ENCODE measurements at places on chromosomes 16 and 17.

DNA sequence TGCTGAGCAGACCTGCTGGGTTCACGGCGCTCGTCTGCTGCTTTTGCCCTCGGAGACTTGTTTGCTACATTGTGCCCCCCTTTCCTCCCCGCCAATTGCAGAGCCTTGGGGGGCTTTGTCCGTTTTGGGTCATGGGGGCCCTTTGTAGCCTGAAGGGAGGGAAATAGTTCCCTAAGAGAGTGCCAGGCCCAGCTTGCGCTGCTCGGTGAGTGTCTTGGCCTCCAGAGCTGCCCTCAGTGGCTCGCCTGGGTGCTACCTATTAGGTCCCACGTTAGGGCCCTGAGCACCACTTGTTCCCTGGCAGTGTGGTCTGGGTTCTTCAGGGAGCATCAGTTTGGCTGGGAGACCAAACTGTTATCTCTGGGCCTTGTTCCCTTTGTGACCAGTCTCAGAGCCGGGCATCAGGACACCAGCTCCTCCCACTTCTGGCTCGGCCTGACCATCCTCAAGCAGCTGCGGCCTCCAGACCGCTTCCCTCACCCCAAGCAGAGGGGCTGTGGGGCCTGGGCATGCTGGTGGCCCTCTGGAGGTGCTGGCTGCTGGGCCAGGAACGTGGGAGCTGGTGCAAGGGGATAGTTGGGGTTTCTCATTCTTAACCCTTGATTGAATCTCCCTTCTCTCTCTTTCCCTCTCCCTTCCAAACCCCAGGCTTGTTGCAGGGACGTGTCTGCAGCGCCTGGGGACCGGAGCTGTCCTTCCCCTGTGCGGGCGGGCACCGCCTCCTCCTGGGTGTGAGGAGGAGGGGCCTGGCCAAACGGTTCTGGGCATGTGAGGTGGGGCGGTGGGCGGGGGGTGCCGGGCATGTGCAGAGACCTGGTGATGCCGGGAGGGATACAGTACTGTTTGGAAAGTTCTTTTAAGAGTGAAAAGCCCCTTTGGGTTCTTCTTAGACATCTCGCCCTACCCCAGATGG, 16.0 kb upstream of the ITGB4 start:
- DNase-seq, result no peak

DNA sequence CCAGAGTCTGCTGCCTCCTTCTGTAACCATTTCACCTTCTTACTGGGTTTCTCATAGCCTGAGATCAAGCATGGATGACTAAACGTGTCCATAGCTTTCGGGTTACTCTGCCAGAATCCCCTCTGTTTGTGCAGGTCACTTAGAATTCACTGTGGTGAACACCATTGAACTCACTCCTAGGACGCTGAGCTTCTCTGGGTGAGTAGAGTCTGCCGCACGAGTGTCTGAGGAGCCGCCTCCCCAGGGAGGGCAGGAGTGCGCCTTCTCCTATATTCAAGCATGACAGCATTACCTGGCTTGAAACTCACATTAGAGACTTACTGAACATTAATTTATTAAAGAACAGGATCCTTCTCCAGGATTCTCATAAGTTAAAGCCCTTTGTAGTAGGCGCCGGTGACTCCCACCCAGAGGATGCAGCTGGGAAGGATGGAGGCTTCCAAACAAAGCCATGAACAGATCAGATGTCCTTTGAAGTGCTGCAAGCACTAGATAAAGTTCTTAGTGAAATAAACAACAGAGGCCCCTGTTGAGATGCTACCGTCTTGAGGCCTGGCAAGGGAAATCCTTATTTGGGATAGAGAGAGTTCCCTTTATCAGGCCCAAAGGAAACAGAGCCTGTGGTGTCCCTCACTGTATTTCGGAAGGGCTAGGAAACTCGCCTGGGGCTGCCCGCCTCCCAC, 144.6 kb upstream of the PLCG2 start:
- DNase-seq, result no peak

- no peak for DNase-seq
Measured at GRCh38 chr17:68776451-68776850, 175.3 kb upstream of the FAM20A start.

GRCh38 chr16:81940781-81941560, 70.3 kb downstream of the SDR42E1 start:
- no peak for DNase-seq

- DNase-seq, result no peak
Measured at GRCh38 chr17:77097631-77098180, 43.1 kb upstream of the SEC14L1 start.

- DNase-seq, result no peak
Measured at GRCh38 chr16:12871784-12872183, 29.6 kb upstream of the SHISA9 start.

GRCh38 chr16:79639576-79640311, 39.2 kb upstream of the MAF start:
- DNase-seq, result no peak

DNA sequence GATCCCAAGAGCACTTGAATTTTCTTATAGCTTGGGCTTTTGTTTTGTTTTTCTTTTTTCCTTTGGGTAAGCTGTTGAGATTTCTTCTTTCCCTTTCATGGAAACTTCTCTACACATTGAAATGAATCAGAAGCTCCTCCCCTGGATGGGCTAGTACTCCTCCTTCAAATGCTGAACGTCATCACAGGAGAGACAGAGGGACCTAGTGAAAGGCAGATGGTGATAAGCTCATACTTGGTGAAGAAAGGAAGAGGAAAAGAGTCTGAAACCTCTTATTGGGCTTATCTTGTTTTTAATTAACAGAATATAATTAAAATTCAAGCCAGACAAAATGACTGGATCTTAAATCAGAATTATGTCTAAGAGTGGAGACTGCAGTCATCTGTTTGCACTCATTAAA, 147.3 kb downstream of the SNX11 start:
- no peak for DNase-seq

- DNase-seq, result no peak
Measured at GRCh38 chr17:31598399-31598782, 206.9 kb downstream of the RAB11FIP4 start.

DNA sequence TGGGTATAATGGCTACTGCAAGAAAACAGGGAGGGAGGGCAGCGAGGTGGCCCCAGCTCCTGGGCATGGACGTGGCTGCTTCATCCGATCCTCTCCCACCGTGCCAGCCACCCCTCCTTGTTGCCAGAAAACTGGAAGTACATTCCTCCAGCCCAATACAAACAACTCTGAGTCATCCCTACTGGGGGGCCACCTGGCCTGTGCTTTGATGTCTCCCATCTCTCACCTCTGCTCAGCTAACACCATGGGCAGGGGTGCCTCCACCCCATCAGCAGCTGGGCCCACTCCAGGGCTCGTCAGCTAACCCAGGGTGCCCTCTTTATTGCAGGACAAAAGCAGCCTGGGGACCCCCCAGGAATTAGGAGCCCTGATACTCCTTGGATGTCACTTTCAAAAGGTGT, 2.0 kb downstream of the RHBDF2 start:
- DNase-seq, result no peak

DNA sequence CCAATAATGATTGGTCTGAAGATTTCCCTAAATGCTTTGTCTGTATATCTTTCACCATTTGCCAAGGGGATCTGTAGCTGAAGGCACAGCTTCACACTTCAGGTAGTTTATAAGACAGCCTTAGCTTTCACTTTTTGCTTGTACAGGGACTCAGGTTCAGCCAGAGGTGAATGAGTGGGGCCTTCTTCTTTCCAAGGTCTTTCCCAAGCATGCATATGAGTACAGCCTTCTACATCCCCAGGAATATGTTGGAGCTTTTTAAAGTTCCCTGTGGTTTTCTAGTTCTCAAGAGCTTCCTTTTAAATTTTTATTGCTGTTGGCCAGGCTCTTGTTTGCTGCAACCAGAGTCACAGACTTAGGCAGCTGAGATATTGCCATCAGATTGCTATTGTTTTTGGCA, 17.9 kb upstream of the SPDYE4 start:
- DNase-seq, result no peak

DNA sequence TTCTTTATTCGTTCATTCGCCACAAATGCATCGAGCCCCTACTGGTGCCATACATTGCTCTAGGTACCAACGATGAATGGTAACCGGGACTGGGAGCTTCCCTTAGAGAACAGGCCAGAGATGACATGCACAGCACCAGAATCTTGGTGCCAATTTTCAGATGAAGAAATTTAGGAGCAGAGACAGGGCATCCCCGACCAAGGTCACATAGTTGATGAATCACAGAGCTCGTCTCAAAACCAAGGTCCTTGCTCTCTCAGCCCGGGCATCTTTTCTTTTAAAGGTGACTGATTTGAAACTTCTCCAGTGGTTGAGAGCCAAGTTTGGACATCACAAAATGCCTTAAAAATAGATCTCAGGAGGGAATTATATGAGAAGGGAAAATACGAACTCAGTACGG, 73.2 kb upstream of the C16orf82 start:
- no peak for DNase-seq

DNA sequence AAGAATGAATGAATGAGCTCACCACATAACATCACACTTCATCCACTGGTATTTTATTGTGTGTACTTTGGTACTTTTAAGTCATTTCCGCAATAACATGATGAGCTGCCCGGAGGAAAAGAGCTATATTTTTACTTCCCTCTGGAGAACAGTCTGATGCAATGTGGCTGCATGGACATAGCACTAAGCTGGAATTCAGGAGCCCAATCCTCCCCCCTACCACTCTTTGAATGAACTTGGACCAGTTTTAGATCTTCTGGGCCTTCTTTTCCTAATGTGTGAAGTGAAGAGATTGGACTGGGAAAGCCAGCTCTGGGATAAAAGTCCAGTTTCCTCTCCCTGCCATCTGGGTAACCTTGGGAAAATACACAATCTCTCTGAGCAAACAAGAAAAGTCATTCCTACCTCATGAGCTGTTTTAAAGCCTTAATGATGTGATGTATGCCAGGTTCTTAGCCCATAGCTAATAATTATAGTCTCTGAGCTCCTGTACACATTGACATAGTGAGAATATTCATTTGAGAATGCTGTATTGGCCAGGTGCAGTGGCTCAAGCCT, 79.3 kb downstream of the ABCC12 start:
- no peak for DNase-seq

GRCh38 chr16:87784812-87785211, 19.0 kb upstream of the KLHDC4 start:
- DNase-seq, result no peak

DNA sequence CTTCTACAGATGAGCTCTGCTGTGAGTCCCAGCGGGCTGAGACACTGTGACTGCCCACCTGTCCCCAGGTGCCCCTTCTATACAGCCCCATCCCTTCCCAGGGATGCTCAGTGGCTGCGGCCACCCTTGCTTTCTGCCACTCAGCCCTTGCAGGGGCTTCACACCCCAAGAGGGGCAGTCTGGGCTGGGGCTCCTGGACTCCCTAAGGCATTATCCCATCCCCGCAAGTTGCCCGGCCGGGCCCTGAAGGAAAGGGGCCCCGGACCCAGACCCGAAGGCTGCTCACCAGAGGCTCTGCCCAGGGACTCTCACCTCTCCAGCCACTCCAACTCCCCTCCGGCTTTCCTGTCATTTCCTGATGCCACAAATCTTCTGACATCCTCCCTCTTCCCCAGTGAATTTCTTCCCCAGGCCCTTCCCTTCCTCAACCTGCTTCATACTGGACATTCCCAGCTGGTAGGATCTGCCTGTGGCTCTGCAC, 88.5 kb upstream of the TOB1 start:
- peak; percentile 33 for DNase-seq

- DNase-seq, result no peak
Measured at GRCh38 chr16:67206129-67206837, 7.4 kb downstream of the ELMO3 start.

- no peak for DNase-seq
Measured at GRCh38 chr16:84314814-84315213, 20.1 kb downstream of the WFDC1 start.

DNA sequence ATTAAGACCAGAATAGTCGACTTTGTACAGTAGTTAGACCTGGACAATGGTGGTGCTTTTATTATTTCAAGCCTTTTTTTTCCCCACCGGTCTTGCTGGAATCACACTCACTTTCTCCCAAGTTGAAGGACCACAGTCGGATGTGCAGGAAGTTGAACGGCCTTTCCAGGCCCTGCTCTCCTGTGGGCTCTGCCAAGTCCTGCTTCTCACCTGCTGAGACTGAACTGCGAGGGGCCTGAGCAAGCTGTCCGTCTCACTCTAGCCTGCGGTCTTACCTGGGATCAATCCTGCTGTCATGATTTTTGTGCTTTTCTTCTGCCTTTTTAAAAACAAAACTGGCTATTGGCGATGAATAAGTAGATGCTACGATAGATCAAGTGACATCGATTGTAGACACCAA, 1.3 kb downstream of the TLCD3A start:
- no peak for DNase-seq

DNA sequence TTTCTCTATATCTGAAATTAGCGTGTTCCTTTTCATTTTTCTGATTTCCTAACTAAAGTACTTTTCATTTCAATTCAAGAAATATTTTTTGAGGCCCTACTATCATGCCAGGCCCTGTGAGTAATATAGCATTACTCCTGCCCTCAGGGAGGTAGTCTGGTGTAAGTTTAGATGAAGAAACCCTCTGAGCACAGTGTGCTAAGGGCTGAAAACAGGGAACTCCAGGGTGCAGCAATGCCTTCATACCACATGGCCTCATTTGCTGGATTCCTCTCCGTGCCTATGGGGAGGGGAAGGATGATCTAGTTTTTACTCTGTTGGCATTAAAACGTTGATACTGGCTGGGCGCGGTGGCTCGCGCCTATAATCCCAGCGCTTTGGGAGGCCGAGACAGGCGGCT, 4.7 kb downstream of the COQ9 start:
- DNase-seq, result no peak

DNA sequence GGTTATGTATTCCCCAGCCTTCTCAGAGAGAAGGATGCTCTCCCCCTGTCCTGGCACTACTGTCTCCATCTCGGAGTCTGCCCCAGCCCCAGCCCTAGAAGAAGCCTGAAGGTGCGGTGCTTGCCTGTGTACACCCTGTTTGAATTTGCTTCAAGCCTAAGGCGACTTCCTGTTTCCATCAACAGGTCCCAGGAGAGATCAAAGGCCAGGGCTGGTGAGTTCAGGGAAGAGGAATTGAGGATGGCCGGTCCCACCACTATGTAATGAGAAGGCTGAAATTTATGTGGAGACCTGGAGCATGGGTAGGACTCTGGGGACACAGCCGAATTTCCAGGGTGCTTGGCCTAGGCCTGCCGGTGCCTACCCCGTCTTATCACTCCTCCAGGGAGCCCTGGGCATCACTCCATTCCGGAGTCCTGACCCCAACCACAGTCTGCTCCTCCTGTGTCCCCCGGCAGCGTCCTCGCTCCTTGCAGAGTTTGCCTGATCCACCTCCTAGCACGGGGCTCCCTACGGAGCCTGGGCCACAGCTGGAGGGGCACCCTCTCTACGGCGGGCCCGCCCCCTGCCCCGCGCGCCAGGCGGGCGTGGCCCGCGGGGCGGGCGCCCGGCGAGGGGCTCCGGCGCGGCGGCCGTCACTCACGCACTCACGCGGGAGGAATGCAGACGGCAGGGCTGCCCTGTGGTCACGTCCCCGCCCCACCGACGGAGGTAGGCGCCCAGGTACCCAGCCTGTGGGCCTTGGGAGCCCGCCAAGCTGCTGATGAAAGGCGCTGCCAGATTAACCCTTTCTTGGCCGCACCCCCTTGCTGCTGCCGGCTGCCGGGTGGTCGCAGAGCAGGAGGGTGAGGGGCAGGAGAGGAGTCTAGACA, 53.8 kb upstream of the TAC4 start:
- DNase-seq, result no peak

DNA sequence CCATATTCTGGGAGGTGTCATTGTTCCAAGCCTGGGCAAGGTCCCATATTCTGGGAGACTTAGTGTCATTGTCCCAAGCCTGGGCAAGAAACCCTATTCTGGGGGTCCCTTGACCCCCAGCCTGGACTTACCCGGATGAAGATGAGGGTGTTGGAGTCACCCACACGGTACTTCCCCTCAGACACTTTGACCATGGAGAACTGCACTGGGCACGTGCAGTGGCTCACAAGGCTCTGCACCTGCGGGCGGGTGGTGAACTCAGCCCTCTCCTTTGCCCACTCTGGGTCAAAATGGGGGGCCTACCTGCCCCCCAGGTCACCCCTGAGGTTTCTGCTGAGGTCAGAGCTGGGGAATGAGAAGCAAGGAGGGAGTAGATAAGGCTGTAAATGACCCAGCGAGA, 4.1 kb downstream of the GAS2L2 start:
- DNase-seq, result no peak

Data from activated effector memory CD4-positive, alpha-beta T cell treated with anti-CD3 and anti-CD28 coated beads, Interleukin-2, amount 50 U/mL, for 16 hours (primary cell).